ENCODE measurements at places on chromosomes 2 and 18. TPM values are rescaled to one million over a fixed set of nuclear protein-coding genes. Genes with fewer than 3 reads are reported as not detected.

GRCh38 chr2:206881708-206882410, 57.5 kb upstream of the CPO start:
- DNase-seq, result no peak

The FN1 gene
- 365 TPM for polyA plus RNA-seq

GRCh38 chr2:25479761-25480160, 138.0 kb upstream of the DNMT3A start:
- no peak for DNase-seq

- DNase-seq, result no peak
These were observed 130.6 kb upstream of the MC4R start for GRCh38 chr18:60503199-60503598.

The ZNF385B gene
- 12.2 TPM for polyA plus RNA-seq

DNA sequence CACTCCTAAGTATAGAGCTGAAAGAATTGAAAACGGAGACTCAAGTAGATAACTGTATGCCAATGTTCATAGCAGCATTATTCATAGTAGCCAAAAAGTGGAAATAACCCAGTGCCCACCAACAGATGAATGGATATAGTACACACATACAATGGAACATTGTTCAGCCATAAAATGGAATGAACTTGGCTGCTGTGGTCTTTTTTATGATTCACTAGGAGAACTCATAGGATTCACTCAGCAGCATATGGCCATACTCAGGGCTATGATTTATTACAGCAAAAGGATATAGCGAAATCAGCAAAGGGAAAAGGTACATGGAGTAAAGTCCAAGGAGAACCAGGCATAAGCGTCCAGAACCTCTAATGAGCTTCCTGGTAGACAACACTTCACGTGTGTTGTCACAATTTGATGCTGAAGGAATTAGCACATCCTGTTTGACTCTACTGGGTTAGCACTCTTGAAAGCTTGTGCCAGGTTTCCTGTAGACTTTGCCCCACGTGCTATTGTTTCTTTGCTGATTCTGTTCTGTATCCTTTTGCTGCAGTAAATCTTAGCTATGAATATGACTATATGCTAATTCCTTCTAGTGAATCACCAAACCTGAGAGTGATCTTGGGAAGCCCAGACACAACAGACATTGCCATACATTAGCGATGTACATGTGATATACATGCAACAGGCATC, 15.7 kb downstream of the SPC25 start:
- DNase-seq, result no peak

GRCh38 chr2:235291461-235291860, 202.4 kb upstream of the AGAP1 start:
- DNase-seq, result no peak

GRCh38 chr18:49169037-49169521, 218.3 kb upstream of the SMAD7 start:
- DNase-seq, result no peak

Data from left renal cortex interstitium (tissue), 4 donors.